ENCODE measurements at places on chromosomes 6 and 20.

- DNase-seq = no peak
Observed at GRCh38 chr20:41476446-41476845, 109.8 kb upstream of the EMILIN3 start.

DNA sequence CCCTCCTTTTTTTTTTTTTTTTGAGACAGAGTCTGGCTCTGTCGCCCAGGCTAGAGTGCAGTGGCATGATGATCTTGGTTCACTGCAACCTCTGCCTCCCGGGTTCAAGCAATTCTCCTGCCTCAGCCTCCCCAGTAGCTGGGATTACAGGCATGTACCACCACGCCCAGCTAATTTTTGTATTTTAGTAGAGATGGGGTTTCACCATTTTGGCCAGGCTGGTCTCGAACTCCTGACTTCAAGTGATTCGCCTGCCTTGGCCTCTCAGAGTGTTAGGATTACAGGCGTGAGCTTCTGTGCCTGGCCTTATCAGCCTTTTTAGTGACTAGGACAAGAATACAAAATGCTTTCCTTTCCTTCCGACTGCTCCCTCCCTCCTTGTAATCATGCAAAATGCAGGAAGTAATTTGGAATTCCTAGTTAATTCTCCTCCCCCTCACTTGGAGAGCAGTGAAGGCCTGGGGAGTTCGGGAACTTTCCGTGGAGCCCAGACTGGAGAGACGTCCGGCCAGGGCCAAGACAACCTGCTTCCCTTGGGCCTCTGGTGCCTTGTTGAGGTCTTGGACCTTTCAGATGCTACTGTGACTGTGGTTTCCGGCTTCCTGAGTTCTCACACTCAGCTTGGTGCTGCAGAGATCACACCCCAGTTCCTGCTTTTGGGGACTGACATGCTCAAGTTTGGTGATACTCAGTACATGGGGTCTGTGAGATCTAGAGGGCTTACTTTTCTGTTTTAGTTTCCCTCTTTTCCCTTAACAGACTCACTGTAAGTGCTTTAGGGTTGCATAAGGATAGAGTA is 3.9 kb upstream of the PHF20 start:
- peak; percentile 48 for DNase-seq

DNA sequence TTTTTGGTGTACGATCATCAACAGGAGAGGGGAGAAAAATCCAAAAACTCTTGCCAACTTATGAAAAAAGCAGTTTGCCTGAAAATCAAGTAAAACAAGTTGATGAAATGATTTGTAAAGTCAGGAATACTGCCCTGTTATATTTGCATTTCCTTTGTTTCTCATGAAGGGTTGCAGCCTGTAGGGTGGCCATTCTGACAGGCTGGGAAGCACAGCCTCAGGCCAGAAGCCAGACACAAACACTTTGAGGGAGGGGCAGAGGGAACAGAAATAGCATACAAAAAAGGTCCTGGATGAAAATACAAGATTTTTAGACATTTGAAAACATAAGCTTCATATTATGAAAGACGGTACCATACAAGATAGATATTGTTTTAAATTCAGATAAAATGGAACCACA is 109.8 kb downstream of the DTNBP1 start:
- DNase-seq = no peak

DNA sequence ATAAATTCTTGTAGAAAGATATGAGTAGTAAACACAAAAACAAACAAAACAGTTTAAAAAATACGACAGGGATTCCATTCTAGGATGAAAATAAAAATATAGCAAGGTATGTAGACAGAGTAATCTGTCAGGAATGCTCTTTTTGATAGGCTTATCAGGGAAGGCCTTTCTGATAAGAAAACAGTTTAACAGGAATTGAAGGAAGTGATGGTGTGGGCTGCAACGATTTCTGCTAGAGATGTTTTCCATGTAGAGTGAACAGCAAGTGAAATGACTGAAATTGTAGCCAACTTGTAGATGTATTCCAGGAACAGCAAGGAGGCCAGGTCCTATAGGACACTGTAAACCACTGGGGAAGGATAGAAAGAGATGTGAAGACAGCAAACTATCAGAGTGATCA is 689.7 kb upstream of the GJE1 start:
- DNase-seq = no peak

DNA sequence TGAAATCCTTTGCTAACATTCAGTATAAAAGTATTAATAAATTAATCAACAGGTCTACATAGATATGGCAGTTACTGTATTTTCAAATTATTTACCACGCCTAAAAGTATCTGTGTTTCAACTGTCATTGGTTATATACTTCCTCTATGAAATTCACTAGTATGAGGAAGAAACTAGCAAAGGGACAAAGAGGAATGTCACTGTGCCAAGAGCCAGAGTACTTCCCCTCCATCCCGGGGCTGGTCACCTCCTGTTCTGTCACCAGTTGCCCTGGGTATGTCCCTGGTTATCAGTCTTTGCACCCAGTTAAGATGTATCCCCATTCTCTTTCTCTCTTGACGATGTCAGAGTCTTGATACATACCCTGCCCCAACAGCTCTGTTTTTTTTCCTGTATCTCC is 476.8 kb upstream of the SOX4 start:
- no peak for DNase-seq

GRCh38 chr6:87282743-87283142 is 39.6 kb upstream of the SMIM8 start:
- DNase-seq = no peak

GRCh38 chr20:43736588-43737158 is 9.9 kb upstream of the GTSF1L start:
- no peak for DNase-seq

DNA sequence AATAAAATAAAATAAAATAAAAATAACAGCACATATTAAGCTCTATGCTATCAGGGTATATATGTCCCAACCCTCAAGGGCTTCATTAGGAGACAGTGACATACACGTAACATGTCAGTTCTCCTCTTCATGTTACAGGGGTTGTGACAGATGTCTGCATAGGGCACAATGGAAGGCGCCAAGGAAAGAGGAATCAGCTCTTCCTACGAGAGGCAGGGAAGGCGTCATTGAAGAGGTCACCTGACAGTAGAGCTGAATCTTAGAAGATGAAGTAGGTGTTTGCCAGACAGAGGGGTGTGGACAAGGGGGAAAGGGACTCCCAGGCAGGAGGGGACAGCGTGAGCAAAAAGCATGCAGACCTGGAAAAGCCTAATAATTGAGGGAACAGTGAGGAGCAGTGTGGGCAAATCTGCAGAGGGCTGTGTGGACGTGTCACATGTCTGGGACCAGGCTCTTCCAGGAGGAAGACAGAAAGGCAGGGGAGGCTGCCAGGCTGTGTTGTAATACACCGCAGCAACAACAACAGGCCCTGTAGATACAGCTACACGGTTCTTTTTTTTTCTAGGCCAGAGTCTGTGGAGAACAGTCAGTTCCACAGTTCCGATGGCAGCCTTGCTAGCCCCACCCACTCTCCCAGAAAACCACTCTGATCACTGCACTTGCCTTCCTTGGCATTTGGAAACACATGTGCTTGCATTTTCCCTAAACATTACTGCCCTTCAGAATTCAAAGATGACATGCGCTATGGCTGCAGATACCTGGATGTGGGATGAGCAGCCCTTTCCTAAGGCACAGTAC is 2.5 kb upstream of the FKBP5 start:
- no peak for DNase-seq

GRCh38 chr20:33566781-33567603 is 77.1 kb downstream of the CBFA2T2 start:
- no peak for DNase-seq

- no peak for DNase-seq
Observed at GRCh38 chr6:30495993-30496392, 6.7 kb downstream of the HLA-E start.

DNA sequence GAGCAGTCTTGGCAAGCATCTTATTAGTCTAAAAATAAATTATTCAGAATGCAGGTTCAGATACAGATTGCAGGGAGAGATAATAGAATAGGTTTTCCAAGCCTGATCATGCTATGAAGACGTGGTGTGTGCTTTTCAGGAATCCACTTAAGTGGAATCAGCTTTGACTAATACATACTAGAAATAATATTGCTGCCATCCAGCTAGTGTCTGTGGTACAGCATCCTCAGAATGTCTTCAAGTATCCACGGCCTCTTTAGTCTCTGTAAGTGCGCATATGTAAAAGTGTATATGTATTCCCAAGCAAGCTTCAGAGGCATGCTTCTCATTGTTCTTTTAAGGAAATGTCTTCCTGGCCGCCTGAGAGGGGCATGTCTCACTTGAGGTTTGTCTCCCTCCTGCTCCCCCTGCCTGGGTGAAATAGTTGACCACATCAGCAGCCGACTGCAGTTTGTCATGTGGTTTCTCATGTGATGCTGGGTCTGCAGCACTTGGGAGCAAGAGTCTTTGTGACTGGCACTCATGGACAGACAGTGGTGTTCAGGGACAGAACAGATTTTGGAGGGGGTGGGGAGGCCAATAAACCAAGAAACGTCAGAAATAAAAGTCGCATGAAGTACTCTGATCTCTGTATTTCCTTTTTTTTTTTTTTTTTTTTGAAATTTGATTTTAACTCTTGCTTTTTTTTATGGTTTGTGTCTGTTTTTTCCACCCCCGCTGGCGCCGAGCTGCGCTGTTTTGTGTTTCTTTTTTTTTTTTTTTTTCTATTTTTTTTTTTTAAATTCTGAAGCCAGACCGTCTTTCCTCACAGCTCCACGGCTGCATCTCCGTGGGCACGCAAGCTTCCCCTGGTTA is 150.8 kb downstream of the PRL start:
- DNase-seq = no peak

DNA sequence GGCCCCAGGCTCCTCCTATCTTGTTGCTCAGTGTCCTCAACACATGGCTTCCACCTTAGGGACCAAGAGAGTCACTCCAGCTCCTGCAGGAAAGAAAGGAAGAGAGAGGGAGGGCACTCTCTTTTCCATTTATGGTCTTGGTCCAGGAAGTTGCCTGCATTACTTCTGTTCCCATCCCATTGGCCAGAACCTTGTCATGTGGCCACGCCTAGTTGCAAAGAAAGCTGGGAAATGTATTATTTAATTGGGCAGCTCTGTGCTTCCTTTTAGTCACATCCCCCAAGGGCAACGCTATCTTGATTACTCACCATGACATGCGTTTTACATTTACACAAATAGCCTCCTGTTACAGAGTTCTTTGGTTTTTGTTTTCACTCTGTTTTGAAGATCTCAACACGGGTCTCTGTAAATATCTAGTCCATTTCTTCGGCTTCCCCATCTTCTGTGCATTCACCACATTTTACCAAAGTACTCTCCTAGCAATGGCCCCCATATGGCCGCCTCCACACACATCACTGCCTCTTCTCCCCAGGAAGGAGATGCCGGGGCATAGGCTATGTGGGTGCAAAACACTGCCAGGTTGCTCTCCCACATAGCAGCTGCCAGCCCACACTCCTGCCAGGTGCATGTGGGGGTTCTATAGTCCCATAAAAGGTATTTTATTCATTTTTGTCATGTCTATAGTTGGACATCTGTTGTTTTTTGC is 35.7 kb upstream of the ZMYND8 start:
- DNase-seq = no peak

DNA sequence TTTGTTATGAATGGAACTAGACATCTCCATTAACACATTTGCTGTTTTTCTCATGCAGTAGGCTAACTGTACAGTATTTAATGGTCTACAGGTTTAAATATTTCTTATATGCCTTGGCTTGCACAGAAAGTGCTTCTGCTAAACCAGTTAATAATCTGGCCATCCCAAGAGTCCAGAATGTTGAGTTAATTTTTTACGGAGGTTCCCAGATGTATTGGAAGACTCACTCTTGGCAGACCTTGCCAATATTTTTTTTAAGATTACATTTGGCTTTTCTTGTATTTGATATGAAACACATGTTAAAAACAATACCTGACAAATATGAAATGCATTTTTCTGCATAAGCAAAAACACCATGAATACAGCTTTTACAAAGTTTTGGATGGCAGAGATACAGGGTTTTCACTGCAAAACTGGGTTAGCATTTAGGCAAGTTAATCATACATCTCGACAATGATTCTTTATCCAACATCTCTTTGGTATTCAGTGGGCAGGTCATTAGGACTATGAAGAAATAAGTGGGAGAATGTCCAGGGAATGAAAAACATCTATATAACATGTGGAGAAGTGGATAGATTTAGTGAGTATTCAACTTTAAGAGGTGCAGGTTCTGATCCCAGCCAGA is 94.0 kb downstream of the SGK1 start:
- DNase-seq = no peak

DNA sequence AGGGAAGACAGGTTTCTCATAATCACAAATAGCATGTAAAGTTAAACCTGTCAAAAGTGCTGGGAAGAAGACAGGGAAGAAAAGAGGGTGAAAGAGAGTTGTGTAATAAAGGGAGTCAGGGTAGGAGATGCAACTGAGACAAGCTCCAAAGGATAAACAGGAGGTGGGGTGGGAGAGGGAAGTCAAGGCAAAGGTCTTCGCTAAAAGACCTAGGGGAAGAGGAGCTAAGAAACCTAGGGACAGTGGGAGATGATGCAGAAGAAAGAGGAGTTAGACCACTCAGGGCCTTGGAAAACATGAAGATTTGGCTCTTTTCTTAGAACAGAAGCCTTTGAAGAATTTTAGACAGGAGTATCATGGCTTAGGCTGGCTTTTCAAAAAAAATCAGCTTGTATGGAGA is 7.0 kb downstream of the PRR3 start:
- no peak for DNase-seq

- no peak for DNase-seq
Observed at GRCh38 chr6:3162565-3163247, 5.4 kb upstream of the TUBB2A start.

DNA sequence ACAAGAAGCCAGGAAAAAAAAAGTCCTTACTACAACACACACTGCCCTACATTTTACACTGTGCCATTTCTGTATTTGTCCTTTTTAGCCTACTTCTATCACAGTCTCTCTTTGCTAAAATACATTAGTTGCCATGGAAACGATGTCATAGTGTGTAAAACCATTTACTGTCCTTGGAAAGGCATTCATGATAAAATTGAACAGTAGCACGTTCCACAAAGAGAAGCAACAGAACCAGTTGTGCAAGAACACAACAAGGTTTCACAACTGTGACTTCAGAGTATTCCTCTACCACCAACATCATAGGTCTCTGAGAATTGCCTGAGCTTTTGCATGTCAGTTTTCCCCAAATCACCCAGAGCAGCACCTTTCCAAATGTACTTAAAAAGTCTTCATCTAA is 20.5 kb downstream of the FYN start:
- DNase-seq = no peak

DNA sequence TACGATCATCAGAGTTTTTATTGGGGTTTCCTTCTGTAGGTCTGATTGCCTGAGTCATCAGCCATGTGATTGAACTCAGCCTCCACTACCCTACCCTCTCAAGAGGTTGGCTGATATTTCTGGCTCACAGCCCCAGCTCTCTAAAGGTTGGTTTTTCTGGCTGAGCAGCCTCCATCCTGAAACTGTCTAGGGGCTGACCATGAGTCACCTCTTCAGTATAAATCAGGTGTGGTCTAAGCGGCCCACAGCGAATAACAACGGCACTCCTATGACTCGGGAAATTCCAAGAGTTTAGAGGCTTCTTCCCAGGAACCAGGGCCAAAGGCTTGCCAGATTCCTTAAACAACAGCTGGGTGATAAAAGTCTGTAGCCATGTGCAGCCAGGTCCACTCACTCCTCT is 115.5 kb downstream of the SOD2 start:
- no peak for DNase-seq

DNA sequence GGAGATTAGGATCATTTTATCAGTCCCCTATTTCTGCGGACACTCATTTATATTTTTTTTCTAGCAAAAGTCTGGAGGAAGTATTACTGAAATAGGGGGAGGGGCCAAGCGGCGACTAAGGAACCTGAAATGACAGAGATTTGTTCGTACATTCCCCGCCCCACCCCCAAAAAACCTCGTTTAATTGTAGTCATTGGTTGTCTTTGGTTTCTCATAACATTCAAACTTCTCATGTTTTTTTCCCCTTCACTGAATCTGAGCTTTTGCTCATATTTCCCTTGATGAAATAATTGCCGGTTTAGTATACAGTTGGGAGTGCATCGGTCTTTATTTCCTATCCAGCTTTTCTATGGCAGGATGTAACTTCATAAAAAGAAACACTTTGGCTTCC is 768 bp upstream of the FYN start:
- DNase-seq = peak; percentile 69
